ENCODE measurements at places on chromosomes 3 and 15.
A peak's percentile ranks its signal among the peaks of the same experiment; 100 is the strongest.

- no peak for DNase-seq
Observed at GRCh38 chr3:20404741-20405100, 218.7 kb upstream of the SGO1 start.

DNA sequence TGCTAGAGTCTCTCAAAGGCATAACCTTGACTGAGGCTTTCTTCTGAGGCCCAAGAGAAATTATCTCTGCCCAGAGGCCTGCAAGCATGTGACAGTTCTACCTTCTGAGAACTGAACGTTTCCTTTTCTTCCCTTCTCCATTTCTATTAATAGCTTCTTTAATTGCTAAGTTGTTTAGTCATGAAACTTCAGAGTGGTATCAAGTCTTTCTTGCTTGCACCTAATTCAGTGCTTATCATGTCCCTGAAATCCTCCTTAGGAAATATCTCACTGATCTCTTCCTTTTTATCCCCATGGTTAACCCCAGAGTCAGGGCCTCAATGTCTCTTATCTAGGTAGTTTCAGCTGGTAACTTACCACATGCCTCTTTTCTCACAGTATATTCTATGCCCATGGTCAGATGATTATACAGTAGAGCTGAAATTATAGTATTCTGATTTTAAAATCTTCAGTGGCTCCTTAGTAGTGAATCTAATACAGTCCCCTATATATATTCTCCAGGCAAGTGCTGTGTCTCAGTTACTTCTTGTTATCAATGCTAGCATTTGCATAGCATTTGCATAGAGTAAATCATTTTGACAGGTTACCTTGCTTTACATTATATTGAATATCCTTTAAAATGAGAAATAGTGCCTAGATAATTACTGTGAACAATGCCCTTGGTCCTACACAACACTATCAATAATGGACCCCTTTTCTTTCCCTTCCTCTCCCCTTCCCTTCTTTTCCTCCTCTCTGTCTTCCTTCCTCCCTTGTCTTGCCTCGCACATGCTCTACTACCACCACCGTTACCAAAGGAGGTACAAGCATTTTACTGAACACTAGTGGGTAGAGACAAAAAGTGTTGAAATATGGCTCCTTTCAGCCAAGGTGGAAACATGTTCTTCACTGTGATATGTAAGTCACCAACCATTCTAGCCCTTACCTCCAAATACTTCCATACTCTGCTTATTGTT is 33.0 kb downstream of the KBTBD8 start:
- no peak for DNase-seq

- DNase-seq: peak; percentile 94
Observed at GRCh38 chr3:105473521-105474223, 107.0 kb downstream of the ALCAM start.

- DNase-seq: no peak
Observed at GRCh38 chr3:184982076-184982475, 170.1 kb downstream of the VPS8 start.

- peak; percentile 0 for DNase-seq
Observed at GRCh38 chr3:114928989-114929640, 218.0 kb downstream of the ZBTB20 start.

- DNase-seq: peak; percentile 50
Observed at GRCh38 chr3:86990734-86991481, at the start of gene VGLL3. TSS of gene VGLL3 (minus strand) at chr3:86991149. CDS start at chr3:86990743, 406 bp downstream.
